RPMI7951 (cell line): ENCODE measurements at places on chromosomes 2 and 18. TPM values are rescaled to one million over a fixed set of nuclear protein-coding genes. Genes with fewer than 3 reads are reported as not detected.

DNA sequence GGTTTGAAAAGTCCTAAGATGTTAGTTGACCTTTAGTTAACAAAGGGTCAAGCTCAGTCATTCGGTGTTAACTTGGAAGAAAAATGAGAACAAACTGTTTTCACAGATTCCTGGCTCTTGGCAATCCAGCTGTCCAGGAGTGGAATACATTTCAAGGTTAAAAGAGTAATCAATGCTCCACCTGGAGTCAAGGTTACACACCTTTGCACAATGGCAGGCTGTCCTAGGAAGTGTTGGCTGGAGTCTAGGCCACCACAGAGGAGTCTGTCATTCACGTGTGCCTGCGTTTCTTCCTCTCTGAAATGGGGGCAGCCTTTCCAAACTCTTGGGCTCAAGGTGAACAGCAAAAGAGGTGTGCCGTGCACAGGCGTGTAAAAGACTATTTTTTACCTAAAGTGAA lies 6.3 kb upstream of the ID2 start:
- DNase-seq = no peak

DNA sequence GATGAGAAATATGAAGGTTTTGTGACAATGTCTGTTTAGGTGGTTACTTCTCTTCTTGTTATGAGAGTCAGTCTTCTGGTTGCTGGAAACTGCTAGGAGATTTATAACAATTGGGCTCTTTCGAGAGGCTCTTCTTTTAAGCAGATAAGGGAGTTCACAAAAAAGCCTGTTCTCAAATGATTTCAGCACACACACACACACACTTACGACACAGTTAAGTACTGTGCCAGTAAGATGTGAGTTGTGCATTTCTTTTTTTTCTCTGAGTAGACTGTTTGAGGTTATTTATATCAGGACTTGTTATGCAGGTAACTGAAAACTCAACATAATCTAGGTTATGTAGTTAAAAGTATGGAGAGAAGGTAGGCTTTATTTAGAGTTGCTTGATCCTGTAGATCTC lies 49.8 kb downstream of the MSH2 start:
- no peak for DNase-seq

- no peak for DNase-seq
Observed at GRCh38 chr2:18110222-18110621, 231.8 kb downstream of the KCNS3 start.

DNA sequence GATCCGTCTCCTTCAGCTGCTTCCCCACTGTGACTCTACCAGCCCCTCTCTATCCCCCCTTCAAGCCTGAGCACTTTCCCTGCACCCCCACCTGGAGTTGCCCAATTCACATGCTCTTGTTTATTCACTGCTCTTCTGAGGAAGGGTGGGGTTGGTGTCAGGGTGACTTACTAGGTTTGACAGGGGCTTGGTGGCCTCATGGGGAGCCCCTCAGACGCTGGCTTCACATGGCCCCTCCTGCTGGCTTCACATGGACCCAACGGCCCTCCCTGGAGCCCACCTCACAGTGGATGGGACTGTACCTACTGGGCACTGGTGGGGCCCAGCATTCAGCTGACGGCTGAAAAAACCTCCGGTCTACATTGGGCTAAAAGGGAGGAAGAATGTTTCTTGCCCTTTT lies 16.7 kb upstream of the MRPL33 start:
- no peak for DNase-seq

- DNase-seq = no peak
Observed at GRCh38 chr2:32768387-32769174, 140.7 kb downstream of the TTC27 start.

- DNase-seq = no peak
Observed at GRCh38 chr2:23814963-23815362, 112.0 kb downstream of the ATAD2B start.

DNA sequence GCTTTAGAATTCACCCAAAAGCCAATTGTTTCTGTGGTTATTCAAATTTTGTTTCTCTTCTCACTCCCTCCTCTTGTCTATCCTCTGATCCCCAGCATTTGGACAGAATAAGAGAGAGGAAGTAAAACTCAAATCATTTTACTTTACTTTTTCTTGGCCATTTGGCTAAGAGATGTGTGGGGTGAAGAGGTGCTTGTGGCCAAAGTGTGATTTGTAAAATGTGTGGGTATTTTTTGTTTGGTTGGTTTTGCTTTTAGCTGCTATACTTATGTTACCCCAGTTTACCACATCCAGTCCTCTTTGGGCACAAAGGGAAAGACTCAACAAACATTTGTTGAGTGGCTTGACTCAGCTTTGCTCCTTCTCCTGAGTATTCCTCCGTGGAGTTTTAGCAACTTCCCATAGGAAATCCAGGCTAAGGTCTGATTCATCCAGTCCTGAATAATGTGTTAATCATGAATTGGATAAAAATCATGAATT lies 109.1 kb upstream of the CYP1B1 start:
- peak; percentile 70 for DNase-seq

DNA sequence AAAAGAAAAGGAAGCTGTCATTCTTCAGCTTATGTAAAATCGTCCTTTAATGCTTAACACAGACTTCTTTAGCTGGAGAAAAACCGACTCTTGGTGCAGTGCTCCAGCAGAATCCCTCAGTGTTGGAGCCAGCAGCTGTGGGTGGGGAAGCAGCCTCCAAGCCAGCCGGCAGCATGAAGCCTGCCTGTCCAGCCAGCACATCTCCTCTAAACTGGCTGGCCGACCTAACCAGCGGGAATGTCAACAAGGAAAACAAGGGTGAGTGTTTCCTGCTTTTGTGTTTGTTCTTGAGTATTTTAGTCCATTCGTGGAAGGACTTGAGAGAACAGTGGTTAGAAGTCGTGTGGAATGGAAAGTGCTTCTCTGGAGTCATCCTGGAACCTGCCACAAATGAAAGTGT lies 38.9 kb downstream of the KDM3A start:
- no peak for DNase-seq

DNA sequence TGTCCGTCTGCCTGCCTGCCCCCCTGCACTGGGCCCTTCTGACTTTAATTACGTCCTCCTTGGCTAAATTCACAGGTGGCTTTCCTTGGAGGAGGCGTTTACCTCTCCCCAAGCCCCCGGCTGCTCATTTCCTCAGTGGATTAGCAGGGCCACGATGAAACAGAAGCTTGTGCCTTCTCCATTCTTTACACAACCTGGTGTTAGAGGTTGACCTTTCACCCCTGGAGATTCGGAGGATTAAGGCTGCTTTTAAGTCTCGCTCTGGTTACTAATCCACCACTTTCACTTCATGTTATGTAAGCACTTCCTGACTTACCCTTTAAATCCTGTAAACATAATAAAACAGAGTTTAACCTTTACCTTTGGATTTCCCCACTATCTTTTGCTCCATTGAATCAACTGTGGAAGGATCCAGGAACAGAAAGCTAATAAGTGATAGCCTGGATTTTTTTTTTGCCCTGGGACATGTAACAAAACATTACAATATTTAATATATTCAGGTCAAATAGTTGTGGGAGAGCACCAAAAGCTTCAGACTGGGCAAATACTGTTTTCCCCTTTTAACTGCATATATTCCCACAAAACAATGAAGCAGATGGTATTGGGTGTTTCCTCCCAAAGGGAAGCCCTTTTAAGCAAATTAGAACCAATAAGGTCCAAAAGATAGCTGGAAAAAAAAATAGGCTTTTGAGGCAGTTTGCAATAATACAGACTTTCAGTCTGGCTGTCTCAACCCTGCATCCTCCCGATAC lies 370.2 kb downstream of the EN1 start:
- DNase-seq = no peak

DNAH7 gene
- 0.78 and 1.3 TPM in 2 replicates for total RNA-seq

ANKRD30B gene
- 0.59 and 1.1 TPM in 2 replicates for total RNA-seq

DNA sequence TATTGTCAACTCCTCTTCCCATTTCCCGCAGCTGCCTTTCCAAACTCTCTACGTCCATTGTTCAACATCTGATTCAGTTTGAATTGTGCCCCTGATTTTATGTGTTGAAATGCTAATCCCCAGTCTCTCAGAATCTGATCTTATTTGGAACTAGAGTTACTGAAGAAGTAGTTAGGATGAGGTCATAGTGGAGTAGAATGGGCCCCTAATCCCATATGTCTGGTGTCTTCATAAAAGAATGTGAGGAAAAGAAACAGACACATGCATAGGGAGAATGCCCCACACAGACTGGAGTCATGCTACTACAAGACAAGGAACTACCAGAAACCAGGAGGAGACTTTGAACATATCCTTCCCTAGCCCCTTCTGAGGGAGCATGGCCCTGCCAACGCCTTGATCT lies 99.2 kb downstream of the LRP1B start:
- DNase-seq = no peak

GRCh38 chr2:176325732-176326131 lies 56.5 kb downstream of the MTX2 start:
- DNase-seq = no peak

CASP10 gene
- total RNA-seq = 7.4 and 8.5 TPM in 2 replicates

DNA sequence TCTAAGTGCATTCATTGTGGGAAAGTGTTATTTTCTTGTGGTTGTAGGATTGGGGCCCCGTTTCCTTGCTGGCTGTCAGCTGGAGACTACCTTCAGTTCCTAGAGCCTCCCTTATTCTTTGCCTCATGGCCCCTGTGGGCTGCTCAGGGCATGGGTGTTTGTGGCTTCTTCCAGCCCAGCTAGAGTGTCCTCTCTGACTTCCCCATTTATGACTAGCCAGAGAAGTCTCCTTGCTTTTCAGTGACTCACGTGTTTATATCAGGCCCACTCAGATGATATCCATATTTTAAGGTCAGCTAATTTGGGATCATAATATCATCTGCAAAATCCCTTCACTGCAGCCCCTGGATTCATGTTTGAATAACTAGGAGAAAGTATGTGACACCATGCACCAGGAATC lies 62.8 kb downstream of the DTNA start:
- DNase-seq = no peak

DNA sequence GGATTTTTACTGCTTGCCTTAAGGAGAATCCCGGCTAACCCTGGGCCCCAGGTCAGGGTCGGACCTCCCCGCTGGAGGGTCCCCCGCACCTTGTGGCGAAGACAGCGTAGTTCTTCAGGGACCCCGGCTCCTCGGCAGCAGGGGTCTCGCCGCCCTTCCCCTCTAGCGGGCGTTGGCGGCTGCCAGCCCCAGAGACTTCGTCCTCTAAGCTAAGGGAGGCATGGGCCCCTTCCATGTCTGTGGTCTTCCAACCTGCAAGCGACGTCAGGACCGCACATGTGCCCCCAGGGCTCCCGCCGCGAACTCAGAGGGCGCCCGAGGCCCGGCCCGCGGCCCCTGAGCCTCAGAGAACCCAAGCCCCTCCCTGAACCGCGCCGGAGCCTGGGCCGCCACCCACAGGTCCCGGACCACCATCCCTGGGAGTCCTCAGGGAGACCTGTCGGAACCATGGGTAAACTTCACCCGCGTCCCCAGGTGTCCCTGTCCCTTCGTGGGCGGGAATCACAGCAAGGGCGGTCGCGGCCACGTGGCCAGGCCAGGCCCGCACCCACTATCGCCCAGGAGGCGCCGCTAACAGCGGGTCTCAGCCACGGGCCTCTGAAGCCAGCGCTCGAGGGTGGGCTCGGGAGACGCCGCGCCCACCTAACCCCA lies 562 bp downstream of the ANKMY1 start:
- DNase-seq = no peak

MYL1 gene
- total RNA-seq = not detected in 2 replicates

- no peak for DNase-seq
Observed at GRCh38 chr2:78701546-78701945, 324.0 kb upstream of the REG3G start.

- peak; percentile 69 for DNase-seq
Observed at GRCh38 chr2:101160454-101160853, 9.3 kb upstream of the TBC1D8 start.

- peak; percentile 59 for DNase-seq
Observed at GRCh38 chr18:54740136-54740846, 88.0 kb upstream of the RAB27B start.

C2orf80 gene
- not detected in 2 replicates for total RNA-seq

DNA sequence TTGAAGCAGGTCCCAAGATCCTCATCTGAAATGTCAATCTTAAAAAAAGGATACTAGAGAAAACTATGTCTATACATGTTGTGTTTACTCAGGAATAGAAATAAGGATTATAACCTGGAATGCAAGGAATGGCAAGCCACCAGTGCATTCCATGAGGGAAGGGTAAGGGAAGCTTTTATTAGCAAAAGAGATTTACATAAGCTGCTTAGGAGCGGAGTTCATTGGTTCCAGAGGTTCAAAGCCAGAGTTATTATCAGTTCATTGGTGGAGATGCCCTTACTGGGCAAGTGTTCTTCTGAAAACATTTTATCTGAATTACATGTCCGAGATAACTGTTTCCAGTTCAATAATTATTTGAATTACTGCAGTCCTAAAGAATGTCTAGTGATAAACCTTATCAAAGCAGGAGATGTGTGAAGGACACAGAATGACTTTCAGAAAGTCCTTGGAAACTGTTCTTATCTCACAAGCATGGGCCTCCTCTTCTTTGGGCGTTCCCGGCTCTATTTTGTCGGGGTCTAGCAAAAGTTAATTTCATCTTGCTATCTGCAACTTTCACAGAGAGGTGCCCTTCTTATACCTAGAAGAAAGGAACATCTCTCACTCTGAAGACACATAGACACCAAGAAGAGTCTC lies 23.5 kb downstream of the COMMD1 start:
- DNase-seq = no peak

ACMSD gene
- total RNA-seq = not detected in 2 replicates

UNC50 gene
- total RNA-seq = 72.8 and 83.4 TPM in 2 replicates

IL1RN gene
- total RNA-seq = 0.48 TPM in 1 of 2 replicates, not detected in the other

GRCh38 chr18:34911661-34912384 lies 129.4 kb upstream of the MAPRE2 start:
- peak; percentile 84 for DNase-seq

- DNase-seq = no peak
Observed at GRCh38 chr2:26886736-26887135, 38.8 kb downstream of the DPYSL5 start.
